Substantia nigra (tissue), 51 donors: ENCODE measurements at places on chromosomes 4 and X.

GRCh38 chr4:110620691-110621327 is 2.1 kb downstream of the PITX2 start:
- no peak for DNase-seq

DNA sequence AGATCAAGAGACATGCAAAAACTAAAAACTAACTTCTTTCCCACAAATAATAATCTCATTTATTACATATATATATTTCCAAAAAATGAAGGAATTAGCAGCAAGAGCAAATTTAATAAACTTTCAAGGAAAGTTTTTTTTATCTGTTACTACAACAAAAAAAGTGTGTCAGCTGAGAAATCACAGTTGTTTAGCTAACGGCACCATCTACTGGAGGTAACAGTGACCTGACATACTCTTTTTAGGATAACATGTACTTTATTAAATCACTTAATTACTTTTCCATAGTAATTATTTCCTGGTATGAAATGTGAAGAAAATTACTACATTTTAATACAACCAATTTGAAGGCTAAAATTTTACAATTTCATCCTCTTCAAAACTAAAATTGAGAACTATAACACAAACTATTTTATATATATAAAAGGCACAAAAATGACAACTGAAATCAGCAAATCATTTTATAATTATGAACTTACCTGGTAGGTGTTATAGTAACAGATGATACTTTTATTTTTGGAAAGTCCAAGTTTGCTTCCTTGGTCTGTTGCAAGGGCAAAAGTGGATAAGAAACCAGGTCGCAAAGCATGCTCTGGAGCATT is 9.1 kb downstream of the LAMTOR3 start:
- no peak for DNase-seq

GRCh38 chr4:80266902-80267380 is 477 bp downstream of the FGF5 start:
- no peak for DNase-seq

- no peak for DNase-seq
These were observed 991.3 kb downstream of the FSTL5 start for GRCh38 chr4:161172396-161173026.

- DNase-seq: no peak
These were observed 77.1 kb upstream of the ATOH1 start for GRCh38 chr4:93751411-93751810.

GRCh38 chrX:119228512-119229252 is 7.4 kb upstream of the PGRMC1 start:
- DNase-seq: no peak

GRCh38 chr4:73596001-73596400 is 24.2 kb downstream of the RASSF6 start:
- DNase-seq: no peak

GRCh38 chr4:73392936-73393335 is 11.2 kb upstream of the ALB start:
- no peak for DNase-seq

GRCh38 chr4:106486533-106486932 is 118.0 kb upstream of the GIMD1 start:
- DNase-seq: no peak

DNA sequence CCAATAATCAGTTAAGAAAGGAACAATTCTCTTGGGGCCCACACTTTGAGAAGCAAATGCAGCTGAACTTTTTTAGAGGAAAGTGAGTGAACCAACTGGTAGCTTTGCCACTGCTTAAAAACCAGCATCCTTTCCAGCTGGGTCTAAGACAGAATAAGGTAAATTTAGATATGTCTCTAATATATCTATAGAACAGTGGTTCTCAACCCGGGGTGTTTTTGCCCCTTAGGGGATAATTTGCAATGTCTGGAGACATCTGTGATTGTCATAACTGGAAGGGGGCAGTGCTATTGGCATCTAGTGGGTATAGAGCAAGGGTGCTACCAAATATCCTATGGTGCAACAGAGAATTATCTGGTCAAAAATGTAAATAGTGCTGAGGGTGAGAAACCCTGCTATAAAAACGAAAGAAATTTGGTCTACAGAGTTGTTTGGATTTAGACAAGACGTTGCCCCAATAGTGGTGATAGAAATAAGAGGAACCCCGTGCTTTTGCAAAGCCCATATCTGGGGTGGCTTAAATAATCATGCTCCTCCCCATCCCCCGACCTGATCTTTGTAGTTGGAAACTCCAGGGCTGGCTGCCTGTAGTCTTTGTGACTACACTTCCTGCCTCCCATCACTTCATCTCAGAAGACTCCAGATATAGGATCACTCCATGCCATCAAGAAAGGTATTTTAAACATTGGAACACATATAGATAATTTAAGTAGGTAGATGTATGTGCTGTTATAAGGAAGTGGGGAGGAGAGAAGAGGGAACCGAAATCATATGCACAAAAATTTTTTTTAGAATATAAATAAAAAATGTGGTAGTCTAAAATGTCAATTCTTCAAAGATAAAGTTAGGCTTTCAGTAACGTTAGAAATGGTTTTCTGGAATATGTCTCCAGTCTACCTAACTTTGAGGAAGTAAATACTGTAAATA is at the start of gene TLR7:
Gene TLR7, plus strand, starts transcription at position 622 of the 927 bp plus-strand sequence. CDS start 507 bp downstream, outside the sequence.
- no peak for DNase-seq

DNA sequence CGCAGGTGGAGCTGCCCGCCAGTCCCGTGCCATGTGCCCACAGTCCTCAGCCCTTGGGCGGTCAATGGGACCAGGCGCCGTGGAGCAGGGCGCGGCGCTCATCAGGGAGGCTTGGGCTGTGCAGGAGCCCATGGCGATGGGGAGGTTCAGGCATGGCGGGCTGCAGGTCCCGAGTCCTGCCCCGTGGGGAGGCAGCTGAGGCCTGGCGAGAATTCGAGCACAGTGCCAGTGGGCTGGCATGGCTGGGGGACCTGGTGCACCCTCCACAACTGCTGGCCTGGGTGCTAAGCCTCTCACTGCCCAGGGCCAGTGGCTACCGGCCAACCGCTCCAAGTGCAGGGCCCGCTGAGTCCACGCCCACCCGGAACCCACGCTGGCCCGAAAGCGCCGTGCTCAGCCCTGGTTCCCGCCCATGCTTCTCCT is 646.5 kb downstream of the GABRG1 start:
- no peak for DNase-seq

DNA sequence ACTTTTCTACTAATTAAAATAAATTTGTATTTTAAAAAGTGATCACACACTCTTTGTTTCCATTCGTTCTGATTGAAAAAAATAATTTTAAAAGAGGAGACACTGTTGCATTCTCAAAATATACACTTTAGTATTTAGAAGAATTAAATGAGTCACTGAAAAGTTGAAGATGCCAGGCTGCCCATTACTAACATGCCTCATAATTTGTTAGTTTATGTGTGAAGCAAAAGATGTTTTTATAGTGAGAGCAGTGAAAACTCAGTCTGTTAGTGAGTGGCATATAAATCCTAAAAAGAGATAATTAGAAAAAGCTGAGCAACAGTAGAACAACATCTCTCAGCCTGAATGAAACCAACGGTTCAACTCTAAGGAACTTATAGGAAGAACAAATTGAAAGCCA is 143.4 kb downstream of the CDS1 start:
- DNase-seq: no peak

DNA sequence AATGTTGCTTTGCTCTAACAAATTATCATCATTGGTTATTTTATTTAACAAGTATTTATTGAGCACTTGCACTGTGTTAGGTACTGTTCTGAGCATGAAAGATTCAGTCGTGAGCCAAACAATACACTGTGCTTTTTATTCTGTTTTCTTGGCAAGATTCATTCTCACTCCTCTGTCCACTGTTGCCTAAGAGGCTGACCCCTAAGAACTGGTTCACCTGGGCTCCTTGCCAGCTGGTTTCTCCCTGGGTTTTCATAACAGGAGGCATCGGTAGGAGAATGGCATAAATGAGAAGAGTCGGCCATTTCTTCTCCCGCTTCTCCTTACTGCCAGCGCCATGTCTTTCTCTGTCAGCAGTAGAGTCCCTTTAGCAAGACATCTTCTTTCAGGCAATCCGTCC is 243.7 kb upstream of the DIAPH2 start:
- no peak for DNase-seq

- no peak for DNase-seq
These were observed 39.4 kb upstream of the OCIAD2 start for GRCh38 chr4:48945981-48946380.

- DNase-seq: no peak
These were observed 93.1 kb downstream of the SLC39A8 start for GRCh38 chr4:102252171-102252570.

DNA sequence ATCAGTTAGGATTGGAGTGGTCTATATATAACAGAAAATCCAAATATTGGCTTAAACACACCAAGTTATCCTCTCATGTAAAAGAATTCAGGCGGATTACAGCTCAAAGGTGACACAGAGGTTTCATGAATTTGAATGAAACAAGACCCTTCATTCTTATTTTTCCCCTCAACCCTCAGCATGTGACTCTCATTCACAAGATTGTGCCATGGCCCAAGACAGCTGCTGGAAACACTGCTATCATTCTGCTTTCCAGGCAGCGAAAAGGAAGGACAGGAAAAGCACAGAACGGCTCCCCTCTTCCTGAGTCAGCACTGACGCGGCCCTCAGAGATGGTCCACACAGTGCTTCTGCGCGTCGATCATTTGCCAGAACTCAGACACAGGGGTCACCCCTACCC is 891.0 kb upstream of the FRG1 start:
- DNase-seq: no peak

- DNase-seq: no peak
These were observed 509.8 kb downstream of the ARAP2 start for GRCh38 chr4:35734381-35735098.

DNA sequence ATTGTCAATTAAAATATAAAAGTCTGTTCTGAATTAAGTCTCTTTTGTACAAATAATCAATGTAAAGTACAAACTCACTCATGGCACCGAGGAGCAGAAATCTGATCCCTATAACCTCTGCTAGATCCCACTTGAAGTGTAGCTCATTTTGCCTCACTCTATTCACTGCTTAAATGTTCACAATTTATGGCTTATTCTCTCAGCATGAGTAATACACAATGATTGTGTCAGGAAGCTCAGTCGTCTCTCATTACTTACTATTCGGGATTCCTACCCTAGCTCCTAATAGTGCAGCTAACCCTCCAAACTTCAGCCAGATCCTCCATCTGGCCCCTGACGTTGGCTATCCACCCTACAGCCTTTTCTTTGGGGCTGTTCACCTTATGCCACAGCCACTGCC is 4.7 kb upstream of the AMMECR1 start:
- no peak for DNase-seq

- DNase-seq: no peak
These were observed 29.4 kb downstream of the ELF4 start for GRCh38 chrX:130080791-130081367.

DNA sequence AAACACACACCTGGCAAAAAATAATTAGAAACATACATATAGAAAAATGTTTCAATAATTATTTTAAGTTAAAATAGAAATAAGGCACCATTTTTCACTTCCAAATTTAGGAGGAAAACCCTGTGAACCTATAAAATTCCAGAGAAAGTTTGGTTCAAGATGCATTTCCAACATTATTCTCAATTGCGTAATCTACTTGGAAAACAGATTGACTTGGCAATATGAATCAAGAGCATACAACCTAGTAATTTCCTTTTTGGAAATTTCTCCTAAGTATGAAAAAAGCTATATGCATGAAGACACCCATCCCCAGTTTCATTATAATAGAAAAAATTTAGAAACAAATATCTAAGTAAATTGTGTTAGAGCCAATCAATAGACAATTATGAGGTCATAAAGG is 242.9 kb downstream of the IQCM start:
- DNase-seq: no peak

DNA sequence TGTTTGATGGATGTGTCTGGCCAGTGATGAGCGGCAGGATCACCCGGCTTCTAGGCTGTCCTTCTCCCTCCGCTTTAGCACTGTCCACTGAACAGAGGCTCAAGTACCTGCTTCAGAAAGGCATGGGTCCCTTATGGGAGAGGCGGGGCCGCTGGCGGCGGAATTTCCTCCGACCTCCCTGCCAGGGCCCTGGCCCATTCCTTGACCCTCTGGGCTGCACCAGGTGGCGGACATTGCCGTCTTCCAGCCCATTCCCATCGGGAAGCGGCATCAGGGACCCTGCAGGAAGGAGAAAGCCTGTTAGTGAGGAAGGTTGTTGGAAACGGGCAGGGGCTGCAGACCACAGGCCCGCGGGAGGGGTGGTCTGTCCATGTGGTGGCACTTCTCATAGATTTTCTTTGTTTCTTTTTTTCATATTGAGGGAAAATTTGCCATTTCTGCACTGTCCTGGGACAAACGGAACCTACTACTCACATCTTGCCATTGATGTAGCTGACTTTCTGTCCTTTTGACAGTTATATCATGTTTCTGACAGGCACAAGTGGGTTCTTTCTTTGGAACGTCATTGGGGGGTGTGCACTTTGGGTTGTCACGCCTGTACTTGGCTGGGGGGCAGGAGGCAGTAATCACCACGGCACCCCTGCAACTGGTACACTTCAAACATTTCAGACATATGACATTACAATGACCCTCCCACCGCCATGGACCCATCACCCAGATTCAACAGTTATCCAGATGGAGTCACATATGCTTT is 6.1 kb downstream of the APLN start:
- no peak for DNase-seq

- DNase-seq: no peak
These were observed 48.1 kb downstream of the NRK start for GRCh38 chrX:105870445-105870844.

GRCh38 chr4:41857226-41857641 is 78.0 kb upstream of the TMEM33 start:
- no peak for DNase-seq

GRCh38 chrX:18194688-18195087 is 26.0 kb downstream of the BEND2 start:
- DNase-seq: no peak

DNA sequence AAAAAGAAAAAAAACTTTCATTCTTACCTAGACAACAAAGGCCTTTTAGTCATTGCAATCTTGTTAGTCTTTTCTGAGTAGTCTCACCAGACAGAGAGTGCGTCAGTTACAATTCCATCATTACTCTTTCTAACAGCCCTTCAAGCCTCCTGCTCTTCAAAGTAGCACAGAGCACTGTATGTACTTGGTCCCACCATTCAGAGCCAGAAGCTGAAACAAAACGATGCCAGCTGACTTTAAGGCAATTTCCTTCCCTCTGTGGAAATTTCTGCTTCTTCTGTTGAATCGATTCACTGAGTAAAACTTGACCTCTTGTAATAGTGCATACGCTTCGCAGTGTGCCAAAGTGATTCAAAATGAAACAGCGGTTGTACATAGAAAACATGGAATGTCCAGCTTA is 57.7 kb upstream of the TENM3 start:
- DNase-seq: no peak

- no peak for DNase-seq
These were observed 4.1 kb upstream of the UGT2B7 start for GRCh38 chr4:69092190-69092589.

DNA sequence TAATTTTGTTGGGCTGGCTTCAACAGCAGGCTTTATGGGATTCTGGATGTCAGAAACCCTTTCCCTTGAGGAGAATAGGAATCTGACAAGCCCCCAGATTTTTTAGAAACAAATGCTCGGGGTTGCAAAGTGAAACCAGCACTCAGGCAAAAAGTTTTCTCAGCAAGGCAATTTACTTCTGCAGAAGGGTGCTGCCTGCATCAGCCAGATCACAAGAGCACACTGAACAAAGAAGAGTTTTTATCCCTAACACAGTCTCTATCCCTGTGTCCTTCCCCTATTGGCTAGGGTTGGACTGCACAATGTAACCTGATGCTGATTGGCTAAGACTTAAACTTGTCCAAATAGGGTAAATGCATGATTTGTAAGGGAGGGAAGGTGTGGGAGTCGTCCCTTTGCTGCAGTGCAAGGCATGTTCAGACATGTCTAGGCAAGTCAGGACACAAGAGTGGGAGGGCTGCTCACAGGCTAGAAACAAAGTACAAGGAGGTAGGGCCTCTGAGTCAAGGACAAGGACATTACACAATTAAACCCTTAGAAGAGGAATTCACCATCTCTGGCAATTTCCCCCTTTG is 175.8 kb downstream of the CCNG2 start:
- DNase-seq: no peak
